Fibroblast of skin of right quadriceps (primary cell): ENCODE measurements at places on chromosomes 1 and 21.

DNA sequence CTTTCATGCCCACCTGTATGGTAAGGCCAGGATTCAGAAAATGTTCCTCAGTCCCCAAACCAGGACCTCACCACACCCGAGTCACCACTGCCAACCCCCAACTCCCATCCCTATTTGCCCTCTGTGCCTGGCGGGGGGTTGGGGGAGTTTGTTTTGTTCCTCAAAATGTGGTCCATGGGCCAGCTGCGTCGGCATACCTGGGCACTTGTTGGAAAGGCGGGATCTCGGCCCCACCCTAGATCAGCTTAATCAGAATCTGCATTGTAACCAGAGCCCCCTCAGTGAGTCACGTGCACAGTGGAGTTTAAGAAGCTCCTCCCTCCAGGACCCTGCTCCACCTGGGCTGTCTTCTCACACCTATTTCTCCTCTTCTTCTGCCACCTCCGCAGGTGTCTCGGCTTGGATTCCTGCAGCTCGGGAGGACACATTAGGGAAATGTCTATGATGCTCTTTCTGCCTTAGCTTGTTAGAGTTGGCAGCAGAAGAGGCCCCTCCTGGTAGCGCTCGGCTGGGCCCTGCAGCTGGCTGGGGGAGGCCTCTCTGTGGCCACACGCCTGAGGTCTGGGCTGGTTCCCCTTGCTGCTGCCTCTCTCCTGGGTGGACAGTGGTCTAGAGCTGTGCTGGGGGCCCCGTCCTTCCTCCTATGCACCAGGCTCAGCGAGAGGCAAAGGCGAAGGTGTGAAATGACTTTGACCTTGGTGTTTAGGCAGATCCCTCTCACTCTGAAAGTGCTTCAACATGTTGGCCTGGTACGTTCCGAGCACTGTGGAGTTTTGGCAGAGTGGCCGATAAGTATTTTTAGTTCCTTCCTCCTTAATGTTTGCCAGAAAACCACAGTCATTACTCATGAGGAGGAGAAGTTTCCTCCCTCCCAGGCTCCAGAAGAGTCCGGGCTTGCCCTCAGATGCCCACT is 41.8 kb upstream of the CAMTA1 start:
- DNase-seq = peak; percentile 79

GRCh38 chr1:153571706-153572105 is 6.1 kb upstream of the S100A2 start:
- DNase-seq = no peak

DNA sequence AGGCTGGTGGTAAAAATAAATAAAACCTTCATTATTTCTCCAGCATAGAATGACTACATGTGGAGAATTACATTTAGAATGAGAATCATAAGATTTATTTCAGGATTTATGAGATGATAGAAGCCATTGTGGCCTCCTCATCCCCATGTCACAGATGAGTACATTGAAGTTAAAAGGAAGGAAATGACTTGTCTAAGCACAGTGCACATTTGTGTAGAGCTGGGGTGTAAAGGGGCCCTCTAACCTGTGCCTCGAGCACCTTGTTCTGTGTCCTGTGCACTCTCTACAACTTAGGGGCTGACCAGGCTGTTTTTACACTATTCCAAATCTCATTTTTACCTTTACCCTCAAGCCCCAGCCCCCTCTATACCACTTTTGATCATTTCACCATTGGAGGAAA is 179.4 kb downstream of the RHOU start:
- DNase-seq = no peak

- no peak for DNase-seq
Observed at GRCh38 chr1:56329970-56330369, 249.4 kb downstream of the PLPP3 start.

DNA sequence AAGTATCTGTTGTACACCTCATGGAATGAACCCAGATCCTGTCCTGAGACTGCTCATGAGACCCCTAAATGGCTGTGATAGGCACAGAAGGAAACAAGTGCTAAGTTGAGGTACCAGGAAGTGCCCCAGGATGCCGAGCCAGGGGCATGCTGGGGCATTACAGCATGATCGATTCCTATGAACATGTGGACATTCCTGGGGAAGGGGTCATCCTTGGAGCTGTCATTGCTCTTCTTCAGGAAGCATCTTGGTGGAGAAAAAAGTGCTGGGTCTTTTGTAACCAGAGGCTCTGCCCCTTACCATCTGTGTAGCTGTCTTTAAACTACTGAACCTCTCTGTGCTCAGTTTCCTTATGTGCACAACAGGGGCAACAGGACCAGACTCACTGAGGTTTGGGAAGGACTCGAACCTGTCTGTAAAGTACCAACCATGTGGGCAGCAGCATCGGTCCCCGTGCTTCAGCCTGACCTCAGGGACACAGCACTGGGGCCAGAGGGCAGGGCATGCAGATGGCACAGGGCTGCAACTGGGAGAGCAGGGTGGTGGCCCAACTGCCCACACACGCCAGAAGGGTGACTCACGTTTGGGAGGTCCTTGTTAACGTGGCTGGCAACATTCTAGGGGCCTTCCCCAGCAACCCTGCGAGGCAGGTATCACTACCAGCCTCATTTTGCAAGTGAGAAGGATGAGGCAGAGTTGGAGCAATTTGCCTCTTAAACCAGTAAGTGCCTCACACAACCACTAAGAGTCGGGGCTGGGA is 142.3 kb upstream of the EDN2 start:
- peak; percentile 52 for DNase-seq

DNA sequence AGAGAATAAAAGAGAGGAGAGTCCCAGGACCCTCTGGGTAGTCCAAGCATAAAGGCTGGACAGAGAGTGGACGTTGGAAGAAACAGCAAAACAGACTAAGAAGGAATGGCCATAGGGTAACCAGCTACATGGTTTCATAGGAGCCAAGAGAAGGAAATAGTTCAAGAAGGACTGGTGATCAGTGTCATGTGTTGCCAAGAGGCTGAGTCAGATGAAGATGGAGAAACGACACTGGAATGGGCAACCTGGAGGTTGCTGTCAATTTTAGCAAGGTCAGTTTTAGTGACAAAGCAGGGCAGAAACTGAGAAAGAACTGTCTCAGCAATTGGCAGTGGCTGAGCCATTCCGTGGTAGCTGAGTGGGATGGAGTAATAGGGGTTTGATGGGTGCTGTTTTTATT is 41.4 kb downstream of the HMGB4 start:
- no peak for DNase-seq

- no peak for DNase-seq
Observed at GRCh38 chr1:21763694-21764419, 19.1 kb downstream of the USP48 start.

GRCh38 chr1:68976916-68977610 is 480.2 kb upstream of the DEPDC1 start:
- no peak for DNase-seq

DNA sequence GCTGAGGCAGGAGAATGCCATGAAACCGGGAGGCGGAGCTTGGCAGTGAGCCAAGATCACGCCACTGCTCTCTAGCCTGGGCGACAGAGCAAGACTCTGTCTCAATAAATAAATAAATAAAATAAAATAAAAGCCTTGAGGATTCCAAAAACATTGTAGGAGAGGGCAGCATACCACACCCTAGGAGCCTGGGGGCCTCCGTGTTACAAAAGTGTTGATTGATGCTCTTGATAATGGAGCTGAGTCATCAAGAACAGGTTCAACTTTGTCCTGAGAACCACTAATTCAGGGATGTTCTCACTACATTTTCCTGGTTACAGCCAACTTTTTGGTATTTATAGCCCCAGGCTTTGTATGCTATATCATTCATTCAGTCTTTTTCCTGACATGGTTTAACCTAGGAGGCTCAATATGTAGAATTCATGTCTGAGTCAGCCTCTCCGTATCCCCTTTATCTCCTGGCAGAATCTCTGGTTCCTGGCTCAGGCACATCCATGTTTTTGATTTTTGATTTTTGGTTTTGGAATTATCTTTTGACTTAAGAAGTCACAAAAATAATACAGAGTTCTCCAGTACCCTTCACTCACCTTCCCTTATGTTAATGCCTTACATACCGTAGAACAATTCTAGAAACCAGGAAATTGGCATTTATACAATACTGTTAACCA is 69.4 kb downstream of the LRRC8D start:
- DNase-seq = peak; percentile 79

- DNase-seq = no peak
Observed at GRCh38 chr1:77757066-77757584, 2.5 kb downstream of the USP33 start.

DNA sequence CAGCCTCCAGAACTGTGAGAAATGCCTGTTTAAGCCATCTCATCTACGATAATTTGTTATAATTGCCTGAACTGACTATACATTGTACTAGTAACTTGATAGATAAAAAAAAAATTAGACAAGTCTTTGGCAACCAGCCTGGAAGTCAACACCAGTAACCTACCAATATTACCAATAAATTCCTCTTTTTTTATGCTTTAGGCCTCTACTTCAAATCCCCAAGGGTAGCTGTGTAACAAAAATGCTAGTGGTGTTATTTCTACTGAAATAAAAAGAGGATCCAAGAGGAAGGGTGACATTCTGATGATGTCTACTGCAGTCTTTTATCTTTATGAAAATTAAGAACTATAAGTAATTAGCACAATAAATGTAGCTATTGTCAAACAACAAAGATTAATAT is 151.7 kb upstream of the SAMSN1 start:
- DNase-seq = no peak

- peak; percentile 83 for DNase-seq
Observed at GRCh38 chr1:9004700-9005394, 21.4 kb downstream of the SLC2A7 start.

GRCh38 chr21:43716376-43717165 is 2.4 kb upstream of the PDXK start:
- DNase-seq = peak; percentile 30

GRCh38 chr1:231626951-231627614 is 493 bp downstream of the DISC1 start:
- DNase-seq = peak; percentile 39
